ENCODE measurements at places on chromosomes 6 and 20.

GRCh38 chr6:21264288-21265033, 329.1 kb upstream of the SOX4 start:
- DNase-seq: no peak

DNA sequence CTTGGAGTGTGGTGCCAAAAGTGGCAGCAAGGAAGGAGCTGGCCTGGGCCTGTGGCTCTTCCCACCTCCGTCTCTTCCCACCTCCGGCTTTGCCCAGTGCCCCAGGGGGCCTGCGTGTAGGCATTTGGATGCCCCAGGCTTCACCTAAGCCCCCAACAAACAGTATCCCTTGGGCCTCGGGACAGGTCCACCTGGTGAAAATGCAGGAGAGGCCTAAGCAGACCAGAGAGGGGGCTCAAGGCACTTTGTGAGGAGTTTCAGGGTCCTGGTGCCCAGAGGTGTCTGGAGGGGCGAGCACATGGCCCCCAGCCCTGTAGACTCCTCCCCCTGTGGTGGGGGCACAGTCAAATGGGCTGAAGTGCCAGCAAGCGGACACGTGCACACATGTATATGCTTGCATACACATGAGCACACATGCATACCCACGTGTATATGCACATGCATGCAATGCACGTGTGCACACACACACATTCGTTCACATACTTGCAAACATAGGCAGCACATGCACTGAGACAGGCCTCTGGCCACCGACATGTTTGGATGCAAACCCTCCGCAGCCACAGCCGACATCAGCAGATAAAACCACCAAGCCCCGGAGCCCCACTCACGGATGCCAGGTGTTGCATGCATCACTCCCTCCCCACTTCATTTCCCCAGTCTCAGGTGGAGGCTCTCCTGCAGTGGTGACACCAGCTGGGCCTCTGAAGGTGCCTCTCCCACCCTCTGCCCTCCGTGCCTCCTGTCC, 124.5 kb downstream of the TAF4 start:
- DNase-seq: no peak

DNA sequence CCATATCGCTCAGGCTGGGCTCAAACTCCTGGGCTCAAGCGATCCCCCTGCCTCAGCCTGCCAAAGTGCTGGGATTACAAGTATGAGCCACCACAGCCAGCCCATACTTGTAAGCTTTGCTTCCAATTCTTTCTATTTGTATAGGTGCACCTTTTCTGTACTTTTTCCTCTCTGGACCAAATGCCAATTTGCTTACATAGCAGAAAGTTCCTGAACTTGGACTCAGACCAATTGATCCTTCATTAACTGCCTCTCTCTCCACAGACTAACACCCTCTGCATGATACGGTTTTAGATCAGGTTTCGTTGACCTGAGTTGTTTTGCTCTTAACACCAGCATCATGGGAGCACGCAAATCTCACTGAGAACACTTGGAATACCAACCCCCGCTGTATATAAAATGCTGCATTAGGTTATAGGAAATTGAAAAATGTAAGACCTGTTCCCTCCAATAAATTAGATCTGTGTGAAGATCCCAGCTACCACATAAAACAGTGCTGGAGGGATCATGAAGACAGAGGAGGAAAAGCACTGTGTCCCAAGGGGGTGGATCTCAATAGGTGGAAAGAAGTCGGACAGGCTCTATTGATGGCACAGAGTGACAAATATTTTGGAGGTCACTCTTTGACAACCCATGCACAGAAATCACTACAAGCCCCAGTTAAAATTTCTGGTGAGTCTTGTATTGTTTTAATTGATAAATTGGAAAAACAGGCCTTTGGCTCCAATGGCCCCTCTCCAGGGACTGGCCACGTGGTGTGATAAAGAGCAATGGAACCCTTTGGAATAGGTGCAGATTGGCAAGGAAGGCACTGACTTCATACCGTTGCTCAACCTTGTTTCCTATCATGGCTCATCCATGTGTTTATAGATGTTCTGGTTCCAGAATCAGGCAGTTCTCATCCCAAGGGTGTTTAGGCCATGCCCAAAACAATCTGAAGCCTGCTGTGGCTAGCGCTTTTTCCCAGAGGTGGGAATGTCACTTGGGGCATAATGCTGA, 51.2 kb downstream of the ISM1 start:
- no peak for DNase-seq

- no peak for DNase-seq
These were observed 80.4 kb downstream of the BCAS1 start for GRCh38 chr20:53990003-53990402.

GRCh38 chr20:62401331-62401779, 5.7 kb downstream of the CABLES2 start:
- no peak for DNase-seq

- no peak for DNase-seq
These were observed 251.6 kb downstream of the ERMARD start for GRCh38 chr6:170003027-170003426.

GRCh38 chr6:122405417-122405816, 6.0 kb downstream of the HSF2 start:
- no peak for DNase-seq

- DNase-seq: no peak
These were observed 125.2 kb downstream of the HIVEP2 start for GRCh38 chr6:142819603-142820337.

GRCh38 chr6:157069585-157069984, 253.7 kb downstream of the TMEM242 start:
- DNase-seq: no peak

- no peak for DNase-seq
These were observed 73.5 kb downstream of the RTN4IP1 start for GRCh38 chr6:106555767-106556166.

All from activated CD4-positive, alpha-beta T cell treated with anti-CD3 and anti-CD28 coated beads for 24 hours (primary cell).